ENCODE measurements at places on chromosomes 7 and 10. TPM values are rescaled to one million over a fixed set of nuclear protein-coding genes. Genes with fewer than 3 reads are reported as not detected.

DNA sequence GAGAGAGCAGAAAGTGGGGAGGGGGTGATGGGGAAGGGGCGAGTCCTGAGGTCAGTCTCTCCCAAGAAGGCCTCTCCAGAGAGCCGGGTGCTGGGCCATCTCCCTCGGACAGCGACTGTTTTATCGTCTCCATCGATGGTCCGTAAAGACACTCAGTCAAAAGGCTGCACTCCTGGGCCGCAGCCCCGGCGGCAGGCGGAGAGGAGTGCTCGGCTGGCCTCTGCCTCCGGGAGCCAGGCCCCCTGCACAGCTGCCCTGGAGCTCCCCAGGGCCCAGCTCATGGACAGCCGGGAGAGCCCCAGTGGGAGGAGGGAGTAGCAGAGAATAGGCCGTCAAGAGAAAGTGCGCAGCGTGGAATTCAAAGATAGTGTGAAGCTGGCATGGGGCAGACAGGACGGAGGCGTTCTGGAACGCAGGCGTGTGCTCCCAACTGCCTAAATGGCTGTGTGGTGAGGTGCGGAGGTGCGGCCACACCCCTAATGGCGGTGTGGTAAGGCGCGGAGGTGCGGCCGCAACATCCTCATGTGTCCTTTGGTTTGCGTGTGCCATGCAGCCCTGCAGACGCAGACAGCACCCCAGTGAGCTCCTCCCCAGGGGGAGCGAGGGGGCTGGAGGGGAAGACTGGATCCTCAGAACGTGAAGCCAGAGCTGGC lies 477.5 kb upstream of the FOXK1 start:
- H3K27me3 ChIP-seq = no peaks in the 10 kb centered on the region
- H3K4me1 ChIP-seq = no peaks in the 10 kb centered on the region
- H3K27ac ChIP-seq = no peak overlapping the region

Gene LIPJ
- 2.5 TPM for total RNA-seq

Gene RNLS
- 29.1 TPM for total RNA-seq

Gene TSPAN13
- total RNA-seq = 42.6 TPM

GRCh38 chr7:44112997-44113763 lies 9.0 kb downstream of the AEBP1 start:
- no peak overlapping the region for H3K4me3 ChIP-seq
- no peaks in the 10 kb centered on the region for H3K27me3 ChIP-seq
- H3K27ac ChIP-seq = no peak overlapping the region
- no peak for DNase-seq

Gene LAMB1
- 300 TPM for total RNA-seq

DNA sequence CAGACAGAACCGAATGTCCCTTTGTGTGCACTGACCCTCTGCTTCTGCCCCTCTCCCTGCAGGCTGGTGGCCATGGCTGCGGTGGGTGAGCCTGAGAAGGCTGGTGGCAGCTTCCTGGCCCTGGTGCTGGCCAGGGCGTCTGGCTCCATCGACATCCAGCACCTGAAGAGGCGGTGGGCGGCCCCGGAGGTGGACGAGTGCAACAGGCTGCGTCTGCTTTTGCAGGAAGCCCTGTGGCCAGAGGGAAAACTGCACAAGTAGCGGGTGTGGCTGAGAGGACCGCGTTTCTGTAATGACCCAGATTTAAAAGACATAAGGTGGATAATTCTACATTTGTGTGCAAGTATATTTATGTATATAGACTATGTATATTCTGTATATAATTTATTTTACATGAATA lies 89.2 kb downstream of the DYNC2I1 start:
- H3K4me1 ChIP-seq = no peaks in the 10 kb centered on the region
- peaks cover 8% of the 10 kb centered on the region for H3K36me3 ChIP-seq
- H3K27me3 ChIP-seq = no peaks in the 10 kb centered on the region
- no peak for DNase-seq

DNA sequence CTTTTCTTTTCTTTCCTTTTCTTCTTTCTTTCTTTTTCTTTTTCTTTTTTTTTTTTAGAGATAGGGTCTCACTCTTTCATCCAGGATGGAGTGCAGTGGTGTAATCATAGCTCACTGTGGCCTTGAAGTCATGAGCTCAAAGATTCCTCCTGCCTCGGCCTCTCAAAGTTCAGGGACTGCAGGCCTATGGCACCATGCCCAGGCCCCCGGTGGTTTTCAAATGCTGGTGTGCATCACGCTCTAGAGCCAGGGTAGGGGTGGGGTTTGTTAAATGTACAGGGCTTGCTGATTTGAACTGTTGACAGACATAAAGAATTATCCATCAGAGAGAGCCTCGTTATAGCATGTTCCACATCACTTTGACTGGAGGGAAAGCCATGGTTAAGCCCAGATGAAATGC lies 5.8 kb downstream of the MINDY4 start:
- H3K4me1 ChIP-seq = no peaks in the 10 kb centered on the region
- no peak overlapping the region for H3K27ac ChIP-seq
- no peak for DNase-seq
- no peaks in the 10 kb centered on the region for H3K27me3 ChIP-seq

Gene OR9A2
- total RNA-seq = 1.2 TPM

DNA sequence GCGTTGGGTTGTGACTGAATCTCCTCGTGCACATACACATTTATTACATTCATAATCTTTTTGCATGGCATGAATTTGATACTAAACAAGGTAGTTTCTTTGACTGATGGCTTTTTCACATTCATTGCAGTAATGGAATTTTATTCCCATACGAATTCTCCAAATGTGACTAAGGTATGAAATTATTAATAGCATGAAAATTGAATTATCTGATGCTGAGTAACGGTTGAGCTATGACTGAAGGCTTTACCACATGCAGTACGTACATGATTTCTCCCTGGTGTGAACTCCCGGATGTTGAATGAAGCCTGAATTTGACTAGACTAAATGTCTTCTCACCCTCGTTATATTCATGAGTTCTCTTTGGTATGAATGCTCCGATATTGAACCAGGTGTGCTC lies 104.4 kb upstream of the C1GALT1 start:
- DNase-seq = no peak
- H3K36me3 ChIP-seq = no peaks in the 10 kb centered on the region
- no peaks in the 10 kb centered on the region for H3K4me1 ChIP-seq
- no peaks in the 10 kb centered on the region for H3K27me3 ChIP-seq

DNA sequence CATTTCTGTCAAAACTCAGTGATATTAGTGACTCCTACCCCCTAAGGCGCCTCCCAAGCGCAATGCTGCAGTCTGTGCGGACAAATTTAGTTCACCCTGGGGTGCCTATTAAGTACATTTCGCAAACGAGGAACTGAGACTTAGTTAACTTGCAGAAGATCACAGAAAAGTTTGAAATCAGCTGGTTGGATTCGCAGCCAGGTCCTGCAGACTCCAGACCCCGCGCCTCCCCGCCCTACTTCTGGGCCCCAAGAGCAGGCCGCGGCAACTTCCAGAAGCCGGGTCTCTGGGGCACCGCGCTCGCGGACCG lies 588 bp downstream of the CYREN start:
- no peak for DNase-seq
- H3K27me3 ChIP-seq = no peaks in the 10 kb centered on the region
- H3K27ac ChIP-seq = peak overlapping the region; percentile 98

Gene CRPPA
- 6.0 TPM for total RNA-seq

DNA sequence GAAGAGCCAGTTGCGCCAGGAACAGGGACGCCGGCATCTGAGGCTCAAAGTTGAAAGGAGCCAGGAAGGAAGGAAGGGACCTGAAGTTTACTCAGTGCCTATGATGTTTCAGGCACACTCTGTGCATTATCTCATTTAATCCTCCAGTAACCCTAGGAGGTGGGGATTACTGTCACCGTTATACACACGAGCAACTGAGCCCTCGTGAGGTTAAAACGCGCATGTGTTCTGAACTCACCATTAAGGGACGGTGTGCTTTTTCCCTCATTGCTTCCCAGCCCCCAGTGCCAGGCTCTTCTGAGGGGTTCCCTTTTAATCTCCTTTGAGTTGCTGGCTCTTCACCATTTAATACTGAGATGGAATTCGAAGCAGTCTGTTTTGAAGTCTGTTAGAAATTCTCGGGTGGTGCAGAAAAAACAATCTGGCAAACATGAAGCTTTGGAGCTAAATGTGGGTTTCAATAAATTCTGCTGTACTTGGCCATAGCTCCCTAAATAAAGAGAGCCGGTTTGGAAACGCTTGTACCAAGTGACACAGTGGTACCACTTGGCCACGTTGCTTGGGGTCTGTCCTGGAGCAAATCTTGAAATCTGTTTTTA lies 102.2 kb downstream of the TAX1BP1 start:
- no peaks in the 10 kb centered on the region for H3K4me1 ChIP-seq
- no peaks in the 10 kb centered on the region for H3K36me3 ChIP-seq
- no peaks in the 10 kb centered on the region for H3K27me3 ChIP-seq
- no peak for DNase-seq
- H3K27ac ChIP-seq = no peak overlapping the region
- H3K4me3 ChIP-seq = no peak overlapping the region

- H3K36me3 ChIP-seq = no peaks in the 10 kb centered on the region
- no peaks in the 10 kb centered on the region for H3K27me3 ChIP-seq
- H3K27ac ChIP-seq = no peak overlapping the region
- DNase-seq = no peak
- no peak overlapping the region for H3K4me3 ChIP-seq
Observed at GRCh38 chr10:13066527-13066926, 33.4 kb upstream of the OPTN start.

DNA sequence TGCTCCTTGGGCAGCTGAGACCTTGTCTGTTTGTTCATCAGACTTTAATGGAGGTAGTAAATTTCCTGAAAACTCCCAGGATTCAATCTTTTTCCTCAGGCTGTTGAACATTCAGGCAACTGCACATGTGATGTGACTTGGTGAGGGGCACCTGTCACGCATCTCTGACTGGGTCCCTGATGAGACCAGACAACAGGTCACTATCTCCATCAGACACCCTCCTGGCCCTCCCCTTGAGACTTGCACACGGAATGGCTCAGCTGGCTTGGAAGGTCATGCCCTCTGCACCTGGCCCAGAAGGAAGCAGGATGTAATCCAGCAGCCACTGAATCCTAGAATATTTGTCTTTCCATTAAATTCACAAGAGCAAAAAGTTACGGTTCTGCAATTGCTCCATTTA lies 15.9 kb downstream of the AQP1 start:
- peak; percentile 2 for DNase-seq
- H3K4me3 ChIP-seq = no peak overlapping the region
- H3K27ac ChIP-seq = no peak overlapping the region
- H3K36me3 ChIP-seq = no peaks in the 10 kb centered on the region
- no peaks in the 10 kb centered on the region for H3K4me1 ChIP-seq
- no peaks in the 10 kb centered on the region for H3K27me3 ChIP-seq

GRCh38 chr10:94462130-94462529 lies 59.8 kb downstream of the TBC1D12 start:
- H3K27me3 ChIP-seq = no peaks in the 10 kb centered on the region
- no peak overlapping the region for H3K27ac ChIP-seq
- H3K36me3 ChIP-seq = no peaks in the 10 kb centered on the region

- no peak for DNase-seq
- peak overlapping the region; percentile 64 for H3K27ac ChIP-seq
- H3K27me3 ChIP-seq = no peaks in the 10 kb centered on the region
- no peaks in the 10 kb centered on the region for H3K4me1 ChIP-seq
Observed at GRCh38 chr7:36795451-36796021, 71.2 kb upstream of the AOAH start.

DNA sequence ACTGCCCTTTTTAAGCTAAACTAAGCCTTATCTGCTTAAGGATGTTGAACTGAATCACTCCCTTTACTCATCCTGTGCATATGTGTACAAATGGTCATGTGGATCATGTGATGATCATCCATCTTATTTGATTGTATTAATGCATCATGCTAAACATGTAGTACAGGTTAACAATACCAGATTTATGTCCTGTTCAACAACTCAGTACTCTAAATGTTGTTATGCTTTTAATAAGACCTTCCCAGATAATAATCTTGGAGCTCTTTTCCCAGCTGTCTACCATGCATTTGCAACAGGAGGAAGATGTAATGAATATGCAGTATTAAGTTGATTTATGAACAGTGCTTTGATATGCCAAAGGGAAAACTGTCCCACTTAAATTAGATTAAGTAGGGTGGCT lies 318.0 kb downstream of the BICC1 start:
- H3K4me3 ChIP-seq = no peak overlapping the region
- H3K27ac ChIP-seq = no peak overlapping the region
- H3K27me3 ChIP-seq = no peaks in the 10 kb centered on the region
- H3K36me3 ChIP-seq = no peaks in the 10 kb centered on the region
- no peaks in the 10 kb centered on the region for H3K4me1 ChIP-seq

Gene KLF14
- 0.80 TPM for total RNA-seq

- H3K27ac ChIP-seq = peak overlapping the region; percentile 10
- H3K27me3 ChIP-seq = no peaks in the 10 kb centered on the region
- H3K4me3 ChIP-seq = no peak overlapping the region
- H3K4me1 ChIP-seq = no peaks in the 10 kb centered on the region
Observed at GRCh38 chr7:107690611-107691010, 30.0 kb downstream of the SLC26A4 start.

Gene PON3
- 8.5 TPM for total RNA-seq

GRCh38 chr7:2934984-2935740 lies 91.1 kb upstream of the GNA12 start:
- H3K4me1 ChIP-seq = no peaks in the 10 kb centered on the region
- no peaks in the 10 kb centered on the region for H3K36me3 ChIP-seq
- H3K4me3 ChIP-seq = no peak overlapping the region
- no peak for DNase-seq
- H3K27me3 ChIP-seq = peaks cover 15% of the 10 kb centered on the region

GRCh38 chr7:103418241-103418640 lies 27.8 kb downstream of the SLC26A5 start:
- no peak for DNase-seq
- H3K4me1 ChIP-seq = no peaks in the 10 kb centered on the region
- no peak overlapping the region for H3K27ac ChIP-seq
